ENCODE measurements at places on chromosomes 7 and 10.

DNA sequence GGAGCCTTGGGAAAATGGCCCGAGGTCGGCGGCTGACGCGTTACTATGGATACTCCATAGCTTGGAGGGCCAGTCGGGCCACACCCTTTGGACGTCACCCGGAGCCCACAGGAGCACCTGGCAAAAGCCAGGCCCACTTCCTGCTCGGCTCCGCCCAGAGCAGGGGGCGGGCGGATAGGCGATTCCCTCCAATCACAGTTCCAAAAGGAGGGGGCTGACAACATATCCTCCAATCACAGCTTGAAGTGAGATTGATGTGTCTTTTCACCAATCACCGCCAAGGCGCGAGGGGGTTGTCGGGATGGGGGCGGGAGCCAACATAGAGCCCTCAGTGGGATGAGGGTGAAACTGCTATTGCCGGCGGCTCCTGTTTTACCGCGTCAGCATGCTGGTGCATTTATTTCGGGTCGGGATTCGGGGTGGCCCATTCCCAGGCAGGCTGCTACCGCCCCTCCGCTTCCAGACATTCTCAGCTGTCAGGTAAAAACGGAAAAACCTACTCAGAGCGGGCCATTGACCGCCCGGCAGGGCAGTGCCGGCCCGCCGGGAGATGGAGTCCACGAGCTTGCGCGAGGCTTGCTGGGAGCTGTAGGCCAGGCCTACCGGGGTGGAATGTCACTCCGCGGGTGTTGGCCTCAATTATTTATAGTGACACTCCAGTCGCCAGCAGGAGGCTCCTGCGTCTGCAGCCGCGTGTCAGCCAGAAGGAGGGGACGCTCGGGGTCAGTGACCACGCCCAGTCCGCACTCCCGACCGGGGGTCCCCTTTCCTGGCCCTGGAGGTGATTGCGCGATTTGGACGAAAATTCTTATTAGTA lies at the start of gene ABCB8:
ABCB8 (plus strand) TSS at position 320 of the 817 bp plus-strand sequence; CDS start at position 386, 66 bp downstream.
- peak; percentile 96 for DNase-seq

GRCh38 chr10:6120691-6121090 lies 31.9 kb downstream of the RBM17 start:
- DNase-seq = no peak

- DNase-seq = peak; percentile 34
Observed at GRCh38 chr7:2566890-2567678, 8.3 kb downstream of the IQCE start.

DNA sequence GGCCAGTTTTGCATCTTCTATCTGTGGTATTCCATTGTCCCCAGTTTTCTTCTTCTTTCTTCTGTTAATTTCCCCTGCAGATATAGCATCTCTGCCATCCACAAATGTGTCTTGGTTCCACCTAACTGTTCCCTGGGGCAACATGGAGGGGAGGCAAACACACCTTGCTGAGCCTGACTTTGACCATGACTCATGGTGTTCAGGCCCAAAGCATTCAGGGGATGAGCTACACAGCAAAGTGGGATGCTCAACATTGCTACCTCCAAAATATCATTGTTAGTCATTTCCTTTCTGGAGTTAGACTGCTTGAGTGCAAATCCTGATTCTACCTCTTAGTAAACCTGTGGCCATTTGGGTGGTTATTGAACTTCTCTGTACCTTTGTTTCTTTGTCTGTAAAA lies 542.7 kb downstream of the LRMDA start:
- DNase-seq = no peak

GRCh38 chr7:1523844-1524243 lies 6.7 kb upstream of the MAFK start:
- no peak for DNase-seq

DNA sequence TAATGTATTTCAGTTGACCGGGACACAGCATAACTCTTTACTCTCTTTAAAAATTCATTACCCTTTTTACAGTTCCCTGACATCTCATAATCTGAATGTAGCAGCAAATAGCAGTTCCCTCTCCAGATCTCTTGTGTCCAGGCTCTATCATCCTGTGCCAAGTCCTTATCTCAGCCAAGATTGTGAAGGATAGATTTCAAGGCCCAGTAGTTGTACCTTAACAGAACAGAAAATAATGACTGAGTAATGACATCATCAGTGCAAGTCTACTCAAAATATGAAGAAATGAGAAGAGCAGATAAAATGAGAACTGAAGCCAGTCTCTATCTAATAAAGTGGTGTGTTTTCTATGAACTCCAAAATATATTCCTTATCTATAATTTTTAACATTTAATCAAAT lies 92.6 kb downstream of the TFEC start:
- no peak for DNase-seq

DNA sequence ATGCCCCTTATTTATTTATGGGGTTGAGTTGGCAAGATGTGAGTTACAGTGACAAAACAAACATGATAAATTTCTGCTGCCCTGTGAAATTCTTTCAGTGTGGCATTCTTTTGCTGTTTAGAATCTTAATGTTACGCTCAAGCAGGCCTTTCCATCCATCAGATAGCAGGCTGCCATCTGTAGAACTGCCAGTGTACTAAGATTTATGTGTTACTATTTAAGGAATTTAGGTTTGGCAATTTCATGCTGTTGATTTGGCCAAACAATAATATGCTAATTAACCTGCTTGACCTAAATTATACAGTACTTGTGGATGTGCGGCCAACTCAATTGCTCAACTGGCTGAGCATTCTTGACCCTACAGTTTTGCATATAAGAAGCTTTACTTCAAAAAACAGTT lies 477.7 kb upstream of the TPK1 start:
- DNase-seq = no peak

DNA sequence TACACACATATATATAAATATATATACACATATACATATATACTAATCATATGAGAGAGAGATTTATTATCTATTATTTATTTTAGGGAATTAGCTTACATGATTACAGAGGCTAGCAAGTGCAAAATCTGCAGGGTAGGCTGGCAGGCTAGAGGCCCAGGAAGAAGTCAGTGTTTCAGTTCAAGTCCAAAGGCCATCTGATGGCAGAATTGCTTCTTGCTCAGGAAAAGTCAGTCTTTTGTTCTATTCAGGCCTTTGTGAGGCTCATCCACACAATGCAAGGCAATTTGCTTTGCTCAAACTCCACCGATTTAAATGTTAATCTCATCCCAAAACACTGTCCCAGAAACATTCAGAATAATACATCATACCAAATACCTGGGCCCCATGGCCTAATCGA lies 2.6 kb upstream of the C10orf120 start:
- no peak for DNase-seq

DNA sequence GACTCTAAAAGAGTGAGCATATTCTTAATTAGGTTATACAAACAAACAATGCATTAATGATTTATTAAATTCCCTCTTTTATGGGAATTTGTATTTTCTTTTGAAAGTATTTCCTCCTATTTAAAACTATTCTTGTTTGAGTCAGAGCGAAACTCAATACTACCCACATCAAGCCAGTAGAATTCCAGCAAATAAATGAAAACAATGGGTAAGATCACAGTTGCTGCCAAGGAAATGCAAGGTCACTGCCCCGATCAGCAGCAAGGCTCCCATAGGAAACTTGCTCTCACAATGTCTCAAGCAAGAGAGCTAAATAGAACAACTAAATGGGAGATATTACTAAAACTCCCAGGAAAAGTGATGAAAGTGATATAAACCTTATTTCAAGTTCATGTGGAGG lies 206.3 kb downstream of the THSD7A start:
- DNase-seq = no peak

DNA sequence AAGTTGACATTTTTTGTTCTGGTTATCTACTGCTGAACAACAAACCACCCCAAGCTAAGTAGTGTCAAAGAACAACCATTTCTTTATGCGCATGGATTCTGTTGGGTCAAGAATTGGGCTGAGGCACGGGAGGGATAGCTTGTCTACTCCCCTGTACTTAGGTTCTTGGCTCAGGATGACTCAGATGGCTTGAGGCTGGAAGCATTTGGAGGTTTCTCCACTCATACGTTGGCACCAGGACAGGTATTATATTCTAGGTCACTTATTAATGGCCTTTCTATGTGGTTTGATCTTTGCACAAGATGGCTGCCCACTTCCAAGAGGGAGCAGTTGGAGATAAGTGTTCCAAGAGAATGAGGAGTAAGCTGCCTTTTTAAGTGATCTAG lies 11.8 kb upstream of the TFAM start:
- DNase-seq = no peak

DNA sequence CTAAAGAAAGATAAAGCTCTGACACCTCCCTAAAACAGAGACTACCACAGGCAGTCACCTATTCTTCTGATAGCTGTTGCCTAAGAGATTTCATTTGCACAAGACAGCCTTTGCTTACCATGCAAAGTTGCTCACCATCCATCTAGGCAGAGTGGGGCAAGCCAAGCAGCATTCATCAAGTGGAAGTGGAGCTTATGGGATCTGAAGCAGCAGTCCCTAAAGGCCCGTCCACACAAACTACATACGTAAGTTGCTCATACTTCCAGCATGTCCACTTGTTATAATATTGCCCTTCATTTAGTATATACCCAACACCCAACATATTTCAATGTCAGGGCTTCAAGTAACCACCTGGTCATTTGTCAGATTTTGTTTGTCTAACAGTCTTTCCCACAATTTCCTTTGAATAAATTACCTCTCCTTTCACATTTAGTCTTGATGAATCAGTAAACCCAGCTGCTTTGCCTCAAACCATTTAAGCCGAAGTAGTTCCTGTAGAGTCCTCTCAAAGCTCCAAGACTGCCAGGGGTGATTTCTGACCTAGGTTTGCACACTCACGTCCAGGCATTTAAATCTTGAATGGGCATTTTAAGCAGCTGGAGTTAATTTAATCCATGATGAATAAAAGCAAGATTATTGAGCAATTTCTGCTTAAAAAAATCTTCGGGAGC lies 67.9 kb downstream of the ATAD1 start:
- DNase-seq = no peak

DNA sequence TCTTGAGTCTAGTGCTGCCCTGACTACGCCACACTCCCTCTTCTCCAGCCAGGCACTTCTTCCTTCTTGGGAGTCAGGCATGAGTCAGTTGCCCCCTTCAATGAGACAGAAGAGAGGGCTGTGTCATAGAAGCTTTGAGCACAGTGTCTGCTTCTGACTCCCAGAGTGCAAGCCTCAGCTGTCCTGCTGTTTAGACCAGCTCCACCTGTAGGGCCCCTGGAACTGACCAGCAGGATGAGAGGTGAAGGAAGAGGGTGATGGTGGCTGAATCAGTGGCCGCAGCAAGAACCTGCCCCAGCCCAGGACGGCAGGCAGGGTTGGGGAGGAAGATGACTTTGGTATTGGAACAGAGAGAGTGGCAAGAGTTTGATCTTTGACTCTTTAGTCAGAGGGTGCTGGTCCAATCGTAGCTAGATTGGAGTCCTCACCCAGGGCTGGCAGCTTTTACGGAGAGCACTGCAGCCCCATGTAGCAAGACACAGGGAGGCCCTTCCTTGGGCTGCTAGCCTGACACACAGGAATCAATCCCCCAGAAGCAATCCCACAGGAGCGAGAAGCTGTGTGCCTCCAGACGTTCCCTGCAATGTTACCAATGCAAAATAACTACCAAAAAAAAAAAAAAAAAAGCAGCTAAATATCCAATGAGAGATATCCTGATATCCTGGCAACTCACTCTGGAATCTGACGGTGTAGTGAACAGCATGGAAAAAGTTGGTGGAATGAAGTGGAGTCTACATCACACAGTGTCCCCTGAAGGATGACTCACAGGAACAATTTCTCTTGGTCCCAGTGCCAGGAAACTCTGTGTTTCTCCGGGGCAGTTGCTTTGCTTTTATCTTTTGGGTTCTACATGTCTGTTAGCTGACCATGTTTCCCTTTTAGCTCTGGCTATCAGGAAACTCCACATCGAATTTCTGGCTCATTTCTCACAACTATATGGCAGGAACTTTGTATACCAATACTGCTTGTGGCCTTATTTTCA lies 6.9 kb downstream of the C10orf62 start:
- DNase-seq = no peak

DNA sequence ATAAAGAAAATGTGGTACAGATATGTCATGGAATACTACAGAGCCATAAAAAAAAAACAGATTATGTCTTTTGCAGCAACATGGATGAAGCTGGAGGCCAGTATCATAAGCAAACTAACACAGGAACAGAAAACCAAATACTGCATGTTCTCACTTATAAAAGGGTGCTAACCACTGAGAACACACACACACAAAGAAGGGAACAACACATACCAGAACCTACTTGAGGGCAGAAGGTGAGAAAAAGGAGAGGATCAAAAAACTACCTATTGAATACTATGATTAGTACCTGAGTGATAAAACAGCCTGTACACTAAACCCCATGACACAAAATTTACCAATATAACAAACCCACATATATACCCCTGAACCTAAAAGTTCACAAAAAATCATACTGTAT lies 144.6 kb downstream of the TPK1 start:
- DNase-seq = no peak

DNA sequence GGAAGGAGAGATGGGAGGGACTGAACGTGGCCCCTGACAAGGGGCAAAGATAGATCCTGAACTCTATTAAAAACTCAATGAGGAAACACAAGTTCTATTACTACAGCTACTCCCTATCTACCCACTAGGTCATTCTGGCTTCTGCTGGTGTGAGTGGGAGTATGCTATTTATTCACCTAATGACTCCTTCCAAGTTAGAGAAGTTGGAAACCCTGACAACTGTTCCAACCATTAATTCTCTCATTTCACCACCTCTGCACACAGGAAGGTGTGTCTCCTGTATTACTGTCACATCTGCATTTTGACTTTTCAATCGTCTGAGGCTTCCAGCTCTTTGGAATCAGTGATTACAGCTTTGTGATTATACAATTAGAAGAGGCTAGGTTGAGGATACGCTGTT lies 169.4 kb upstream of the ADO start:
- DNase-seq = no peak

DNA sequence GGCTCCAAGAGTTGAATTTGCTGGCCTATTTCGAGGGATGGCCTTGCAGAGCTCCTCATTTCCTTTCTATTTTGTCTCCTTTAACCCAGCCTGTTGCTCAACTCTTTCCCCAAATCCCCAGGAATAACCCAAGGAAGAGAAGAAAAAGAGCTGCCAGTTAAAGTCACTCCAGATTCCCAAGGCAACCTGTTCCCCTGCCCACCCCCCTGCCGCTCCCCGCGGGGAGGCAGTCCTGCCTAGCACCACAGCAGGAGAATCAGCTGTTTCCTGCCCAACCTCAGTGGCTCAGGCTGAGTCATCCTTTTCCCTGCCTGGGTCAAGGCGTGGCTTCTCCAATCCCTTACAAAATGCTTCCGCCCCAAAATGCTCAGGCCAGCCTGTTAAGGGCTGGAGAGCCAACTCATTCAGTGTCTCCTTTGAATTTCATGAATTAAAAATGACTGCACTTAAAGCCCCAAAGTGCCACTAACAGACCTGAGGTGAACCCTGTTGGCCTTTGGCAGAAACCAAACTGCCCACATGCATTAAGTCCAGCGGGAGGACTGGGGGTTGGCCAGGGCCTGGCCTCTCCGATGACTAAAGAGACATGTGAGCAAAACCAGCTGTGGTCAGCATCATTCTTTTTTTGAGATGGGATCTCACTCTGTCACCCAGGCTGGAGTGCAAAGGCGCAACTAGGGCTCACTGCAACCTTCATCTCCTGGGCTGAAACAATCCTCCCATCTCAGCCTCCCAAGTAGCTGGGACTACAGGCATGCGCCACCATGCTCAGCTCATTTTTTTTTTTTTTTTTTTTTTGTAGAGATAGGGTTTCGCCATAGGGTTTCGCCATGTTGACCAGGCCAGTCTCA lies 83.2 kb upstream of the KIF5B start:
- no peak for DNase-seq

- no peak for DNase-seq
Observed at GRCh38 chr7:132943645-132944044, 138.2 kb downstream of the CHCHD3 start.

- DNase-seq = no peak
Observed at GRCh38 chr7:67306331-67306730, 309.7 kb downstream of the TYW1 start.

- DNase-seq = no peak
Observed at GRCh38 chr7:2577914-2578680, 19.3 kb downstream of the IQCE start.

All from memory B cell (primary cell).